GM12864 (cell line): ENCODE measurements at places on chromosomes 2 and 18.

DNA sequence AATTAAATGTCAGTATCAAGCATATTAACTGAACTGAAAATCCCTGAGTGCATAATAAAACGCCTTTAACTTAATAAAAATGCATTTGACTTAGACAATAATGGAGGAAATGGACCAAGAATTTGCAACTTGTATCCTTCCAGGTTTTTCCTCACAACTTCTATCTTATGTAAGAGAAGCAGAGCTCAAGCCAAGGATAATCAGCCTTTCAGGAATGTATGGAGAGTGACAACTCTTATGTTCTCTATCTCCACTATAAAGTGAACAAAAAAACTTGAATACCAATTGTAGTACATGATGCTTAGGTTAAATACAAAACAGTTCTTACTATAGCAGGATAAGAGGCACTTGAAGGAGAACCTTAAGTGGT lies 64.8 kb upstream of the CYP26B1 start:
- no peak for DNase-seq

- no peak for DNase-seq
Observed at GRCh38 chr18:53796040-53796729, 428.3 kb downstream of the MBD2 start.

DNA sequence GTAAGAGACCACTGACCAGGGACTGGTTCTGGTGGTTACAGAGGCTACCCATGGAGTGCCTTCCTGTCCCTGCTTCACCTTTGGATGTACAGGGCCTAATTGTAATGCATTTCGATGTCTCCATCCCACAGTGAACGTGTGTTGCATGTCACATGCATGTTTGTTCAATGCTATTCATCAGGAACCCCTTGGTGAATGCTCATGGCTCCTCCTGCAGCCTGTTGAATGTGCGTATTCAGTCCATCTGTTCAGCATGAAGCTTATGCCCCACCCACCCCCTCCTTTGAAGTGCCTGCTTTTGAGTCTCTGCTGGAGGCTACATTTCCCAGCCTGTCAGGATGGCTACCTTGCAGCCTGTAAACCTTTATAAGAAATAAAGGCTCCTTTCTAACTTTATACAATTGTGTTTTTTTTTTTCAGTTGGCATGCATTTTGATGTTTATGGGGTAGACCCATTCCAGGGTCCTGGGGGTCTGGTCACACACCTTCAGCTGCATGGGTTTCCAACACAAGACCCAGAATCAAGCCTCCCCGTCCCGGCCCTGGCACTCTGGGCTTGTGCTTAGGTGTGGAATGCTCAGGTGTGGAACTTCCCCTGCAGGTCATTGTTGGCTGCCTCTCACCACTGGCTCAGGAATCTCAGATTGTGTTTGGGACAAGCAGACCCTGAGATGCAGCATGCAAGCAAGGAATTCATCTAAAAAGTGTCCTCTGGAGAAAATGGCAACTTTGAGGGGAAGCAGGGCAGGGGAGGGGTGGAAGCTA lies 238.8 kb upstream of the HDAC4 start:
- DNase-seq, result no peak

GRCh38 chr18:56982766-56983165 lies 164.1 kb upstream of the BOD1L2 start:
- no peak for DNase-seq

GRCh38 chr18:49677762-49678413 lies 116.0 kb downstream of the LIPG start:
- no peak for DNase-seq

GRCh38 chr2:147019311-147019710 lies 825.5 kb upstream of the ACVR2A start:
- DNase-seq, result no peak

DNA sequence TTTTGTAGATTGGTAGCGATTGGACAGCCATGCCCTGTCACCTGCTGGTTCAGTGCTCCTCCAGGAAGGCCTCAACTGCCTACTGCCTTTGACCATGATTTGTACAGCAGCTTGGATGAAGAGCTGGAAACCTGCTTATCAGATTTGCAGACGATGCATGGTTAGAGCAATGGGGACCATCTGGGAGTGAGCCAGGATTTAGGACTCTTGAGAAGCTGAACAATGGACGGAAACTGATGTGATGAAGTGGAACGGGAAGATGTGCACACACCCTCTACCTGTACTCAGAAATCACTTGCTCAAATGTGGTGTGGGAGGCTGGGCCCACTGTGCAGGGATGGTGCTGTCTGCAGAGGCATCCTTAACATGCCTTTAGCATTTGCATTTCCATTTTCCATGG lies 57.2 kb downstream of the NCK2 start:
- DNase-seq, result no peak
